EL (cell line): ENCODE measurements at places on chromosomes 13 and 19.

GRCh38 chr19:495402-496111 is 729 bp upstream of the MADCAM1 start:
- DNase-seq: peak; percentile 36

DNA sequence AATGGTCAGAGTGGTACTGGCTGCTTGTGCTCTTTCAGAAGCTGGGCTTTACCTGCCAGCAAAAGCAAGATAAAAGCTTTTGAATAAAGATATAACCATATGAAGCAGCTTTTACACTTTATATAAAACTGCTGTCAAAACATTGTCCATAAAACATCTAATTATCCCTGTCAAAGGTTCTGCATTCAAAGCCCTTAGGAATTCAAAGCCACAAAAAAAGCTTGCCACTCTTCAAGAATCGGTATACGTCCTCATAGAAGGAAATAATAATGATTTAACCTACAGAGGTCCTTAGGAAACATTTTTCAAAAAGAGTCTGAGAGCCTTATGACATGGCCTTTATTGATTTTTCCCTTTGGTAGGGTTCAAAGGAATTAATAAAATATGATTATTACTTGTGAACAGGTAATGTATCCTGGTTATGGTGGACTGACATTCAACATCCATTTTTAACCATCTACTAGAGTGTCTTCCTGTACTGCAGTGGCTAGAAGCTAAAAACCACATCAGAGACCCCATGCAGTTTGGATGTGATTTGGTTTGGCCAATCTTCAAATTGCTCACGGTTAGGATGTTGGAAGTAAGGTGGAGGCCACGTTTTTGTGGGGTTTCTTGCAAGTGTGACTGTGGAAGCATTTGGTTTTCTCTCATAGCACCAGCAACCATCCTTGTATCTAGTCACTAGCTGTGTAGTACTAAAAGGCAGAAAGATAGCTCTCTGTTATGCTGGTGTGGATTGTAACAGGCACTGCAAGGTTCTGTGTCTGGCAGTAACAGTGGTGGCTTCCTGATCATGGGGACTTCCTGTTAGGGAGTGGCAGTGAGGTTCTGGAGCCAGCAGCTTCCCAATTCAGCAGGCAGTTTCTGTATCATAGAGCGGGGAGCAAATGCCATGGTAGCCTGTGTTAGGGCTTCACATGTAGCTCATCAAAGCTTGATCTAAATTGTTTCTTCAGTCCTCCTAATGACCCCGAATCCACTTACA is 441.5 kb downstream of the DIAPH3 start:
- no peak for DNase-seq

GRCh38 chr19:2716275-2716650 is 4.9 kb downstream of the DIRAS1 start:
- DNase-seq: no peak

DNA sequence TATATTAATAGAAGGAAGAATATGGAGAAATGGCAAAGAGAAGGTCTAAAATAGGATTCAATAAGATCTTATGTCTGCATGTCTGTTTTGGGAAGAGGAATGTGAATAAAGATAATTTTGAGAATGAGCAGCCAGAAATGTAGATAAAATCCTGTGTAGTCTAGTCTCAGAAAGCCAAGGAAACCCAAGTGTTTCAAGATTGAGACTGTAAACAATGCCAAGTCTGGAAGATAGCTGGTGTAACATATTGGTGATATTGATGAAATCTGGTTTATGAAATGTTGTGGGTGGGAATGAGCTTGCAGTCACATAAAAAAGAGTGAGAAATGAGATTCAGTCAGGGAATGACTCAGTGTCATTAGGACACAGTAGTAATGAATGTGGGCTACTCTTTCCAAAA is 1180.3 kb upstream of the PCDH20 start:
- no peak for DNase-seq

DNA sequence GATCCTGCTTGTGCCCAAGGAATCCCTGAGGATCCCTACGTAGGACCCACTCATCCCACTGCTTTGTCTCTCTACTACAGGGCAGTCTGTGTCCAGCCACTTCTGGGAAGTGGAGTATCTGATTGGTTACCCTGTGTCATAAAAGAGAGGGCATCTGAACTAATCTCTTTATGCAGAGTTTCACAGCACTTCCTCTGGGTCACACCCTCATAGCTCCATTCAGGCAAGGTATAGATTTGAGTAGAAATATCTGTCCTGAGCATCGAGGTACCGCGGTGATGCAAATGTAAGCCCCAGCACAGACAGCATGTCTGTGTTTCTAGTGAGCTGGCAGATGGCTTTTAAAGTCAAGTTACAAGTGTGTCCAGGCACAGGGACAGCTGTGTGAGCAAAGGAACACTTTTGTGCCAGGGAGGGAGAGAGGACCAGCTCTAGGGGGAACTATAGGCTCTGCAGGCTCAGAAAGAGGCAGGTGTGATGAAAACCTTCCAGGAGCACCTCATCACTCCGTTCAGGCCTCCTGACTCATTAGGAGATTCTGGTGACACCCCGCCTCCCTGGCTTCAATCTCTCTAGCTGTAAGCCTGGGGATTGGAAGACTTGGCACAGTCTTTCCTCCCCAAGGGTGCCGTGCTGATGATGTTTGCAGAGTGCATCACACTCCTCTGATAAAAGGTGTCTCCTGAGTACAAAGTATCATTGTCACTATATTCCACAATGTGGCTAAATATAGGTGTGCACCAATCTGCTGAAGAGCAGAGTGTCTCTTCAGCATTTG is 84.3 kb upstream of the UBL3 start:
- DNase-seq: no peak

- no peak for DNase-seq
Observed at GRCh38 chr19:47074621-47075020, 26.2 kb upstream of the TMEM160 start.

GRCh38 chr13:99580500-99581268 is 79.4 kb downstream of the TM9SF2 start:
- DNase-seq: no peak
